ENCODE measurements at places on chromosomes 11 and 22.

DNA sequence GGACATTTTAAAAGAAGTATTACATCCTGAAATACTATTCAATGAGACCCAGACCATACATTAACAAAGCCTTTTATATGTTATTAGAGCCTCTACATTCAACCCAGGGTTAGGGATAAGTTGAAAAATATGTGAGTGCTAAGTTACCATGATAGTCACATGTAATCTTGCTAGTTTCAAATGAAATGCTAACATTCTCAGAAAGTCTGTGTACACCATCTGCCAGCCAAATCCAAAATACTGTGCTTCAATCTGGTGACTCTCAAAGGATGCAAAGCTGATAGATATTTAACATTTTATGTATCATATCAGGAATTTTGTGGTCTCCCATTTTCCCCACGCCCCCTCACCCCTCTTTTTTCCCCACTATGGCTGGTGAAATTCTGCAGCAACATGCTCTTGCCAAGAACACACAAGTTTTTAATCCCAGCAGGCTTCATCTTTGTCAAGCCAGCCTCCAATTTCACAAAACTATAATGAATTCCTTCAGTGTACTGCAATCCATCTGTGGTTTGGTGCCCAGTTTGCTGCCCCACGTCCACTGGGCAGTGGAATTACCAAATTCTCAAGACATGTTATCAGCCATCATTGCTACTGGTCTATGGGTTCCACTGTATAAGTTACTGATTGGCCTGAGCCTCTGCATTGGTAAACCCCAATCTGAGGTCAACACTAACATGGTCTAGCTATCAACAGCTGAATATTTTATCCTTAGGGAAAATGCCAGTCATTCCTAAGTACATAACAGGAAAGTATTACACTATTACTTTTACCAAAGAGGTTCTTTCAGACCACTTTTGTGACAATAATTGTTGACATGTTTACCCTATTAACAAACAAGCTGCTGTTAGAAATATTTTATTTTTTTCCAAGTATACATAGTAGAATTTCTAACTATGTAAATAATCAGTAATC is 1.5 kb upstream of the PICALM start:
- no peak for DNase-seq

DNA sequence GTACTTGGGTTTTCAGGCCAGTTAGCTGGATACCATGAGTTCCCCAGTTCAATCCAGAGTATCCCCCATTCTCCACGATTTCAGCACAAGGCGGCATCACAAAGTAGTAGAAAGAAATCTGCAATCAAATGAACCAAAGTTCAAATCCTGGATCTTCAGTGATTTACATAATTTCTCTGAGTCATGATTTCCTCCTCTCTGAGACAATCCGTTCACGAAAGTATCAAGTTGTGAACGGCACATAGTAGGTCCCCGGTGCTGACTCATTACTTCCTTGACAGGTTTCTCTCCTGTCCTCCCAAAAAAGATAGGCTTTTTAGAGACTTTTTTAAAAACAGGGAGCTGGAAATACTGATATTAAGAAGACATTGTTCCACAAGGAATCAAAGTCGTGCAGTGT is 69.1 kb upstream of the AKIP1 start:
- no peak for DNase-seq

DNA sequence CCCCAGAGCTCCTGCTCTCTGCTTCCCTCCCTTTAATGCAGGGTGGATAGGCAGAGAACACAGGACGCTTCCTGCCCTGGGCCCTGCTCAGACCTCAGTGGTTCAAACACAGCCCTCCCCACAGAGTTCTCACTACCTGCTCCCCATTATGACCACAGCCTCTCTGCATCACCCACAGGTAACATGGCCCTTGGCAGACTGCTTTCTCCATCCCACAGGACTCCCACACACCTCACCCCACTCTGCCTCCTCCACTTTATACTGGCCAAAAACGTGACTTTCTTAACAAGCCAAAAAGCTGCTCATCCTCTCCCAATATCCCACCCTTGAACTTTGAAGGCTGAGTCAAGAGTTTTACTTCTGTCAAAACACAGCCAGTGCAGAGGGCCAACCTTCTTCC is 33.8 kb downstream of the BUD13 start:
- no peak for DNase-seq

DNA sequence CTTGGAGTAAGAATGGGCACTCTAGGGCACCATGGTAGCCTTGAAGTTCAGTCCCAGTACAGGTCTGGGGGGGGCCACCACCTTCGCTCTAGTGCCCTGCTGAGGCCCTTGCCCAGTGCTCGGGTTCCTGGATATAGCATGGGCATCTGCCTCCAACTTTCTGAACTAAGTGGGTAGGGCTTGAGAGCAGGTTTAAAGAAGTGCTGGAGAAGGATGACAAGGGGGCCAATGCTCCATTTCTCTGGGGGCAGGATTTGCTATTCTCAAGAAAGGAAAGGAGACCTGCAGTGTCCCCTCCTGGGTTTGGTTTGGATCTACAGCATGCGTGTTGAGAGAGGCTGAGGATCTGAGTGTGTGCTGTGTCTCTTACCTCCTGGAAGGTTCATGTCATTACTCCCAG is 82.2 kb upstream of the SUSD2 start:
- DNase-seq: no peak

- no peak for DNase-seq
Measured at GRCh38 chr22:23752090-23752691, 1.3 kb upstream of the ZNF70 start.

All from stimulated activated CD8-positive, alpha-beta memory T cell treated with anti-CD3 and anti-CD28 coated beads, Interleukin-7, amount 100 ng/mL, for 1 hour (primary cell).